GDM1 (cell line): ENCODE measurements at places on chromosomes 7 and 10.

DNA sequence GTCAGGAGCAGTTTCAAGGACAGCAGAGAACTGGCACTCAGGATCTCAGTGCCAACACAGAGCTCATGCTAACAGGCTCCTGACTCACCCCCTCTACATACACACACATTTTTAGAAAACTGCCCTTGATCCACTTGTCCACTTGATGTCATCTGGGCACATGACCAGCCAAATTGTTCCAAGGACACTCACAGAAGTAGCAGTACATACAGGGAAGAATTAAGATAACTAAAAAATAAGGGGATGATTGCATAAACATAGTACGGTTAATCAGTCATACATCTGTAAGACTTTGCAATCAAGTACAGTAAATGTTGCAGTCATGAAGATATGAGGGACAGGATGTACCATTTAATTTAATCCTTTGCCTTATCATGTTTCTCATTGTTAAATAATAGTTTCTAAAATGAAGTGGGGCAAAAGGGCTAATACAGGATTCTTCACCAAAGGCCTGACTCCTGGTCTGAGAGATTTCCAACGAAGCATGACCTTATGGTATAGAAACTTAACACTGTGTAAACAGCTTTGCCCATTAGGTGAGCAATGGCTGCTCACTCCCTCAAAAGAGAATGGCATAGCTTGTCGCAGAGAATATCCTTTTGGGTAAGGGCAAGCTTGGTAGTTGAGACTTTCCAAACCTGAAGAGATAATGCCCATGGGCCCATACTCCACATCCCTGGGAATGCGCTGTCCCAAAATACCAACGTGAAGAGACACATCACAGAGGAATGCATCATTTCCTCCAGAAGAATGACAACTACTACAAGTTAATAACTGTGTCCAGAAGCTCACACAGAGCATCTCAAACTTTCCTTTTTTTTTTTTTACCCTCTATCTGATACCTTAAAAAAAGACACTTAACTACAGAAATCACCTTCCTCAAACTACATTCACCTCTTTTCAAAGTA is 94.1 kb downstream of the ARMH3 start:
- DNase-seq = no peak

DNA sequence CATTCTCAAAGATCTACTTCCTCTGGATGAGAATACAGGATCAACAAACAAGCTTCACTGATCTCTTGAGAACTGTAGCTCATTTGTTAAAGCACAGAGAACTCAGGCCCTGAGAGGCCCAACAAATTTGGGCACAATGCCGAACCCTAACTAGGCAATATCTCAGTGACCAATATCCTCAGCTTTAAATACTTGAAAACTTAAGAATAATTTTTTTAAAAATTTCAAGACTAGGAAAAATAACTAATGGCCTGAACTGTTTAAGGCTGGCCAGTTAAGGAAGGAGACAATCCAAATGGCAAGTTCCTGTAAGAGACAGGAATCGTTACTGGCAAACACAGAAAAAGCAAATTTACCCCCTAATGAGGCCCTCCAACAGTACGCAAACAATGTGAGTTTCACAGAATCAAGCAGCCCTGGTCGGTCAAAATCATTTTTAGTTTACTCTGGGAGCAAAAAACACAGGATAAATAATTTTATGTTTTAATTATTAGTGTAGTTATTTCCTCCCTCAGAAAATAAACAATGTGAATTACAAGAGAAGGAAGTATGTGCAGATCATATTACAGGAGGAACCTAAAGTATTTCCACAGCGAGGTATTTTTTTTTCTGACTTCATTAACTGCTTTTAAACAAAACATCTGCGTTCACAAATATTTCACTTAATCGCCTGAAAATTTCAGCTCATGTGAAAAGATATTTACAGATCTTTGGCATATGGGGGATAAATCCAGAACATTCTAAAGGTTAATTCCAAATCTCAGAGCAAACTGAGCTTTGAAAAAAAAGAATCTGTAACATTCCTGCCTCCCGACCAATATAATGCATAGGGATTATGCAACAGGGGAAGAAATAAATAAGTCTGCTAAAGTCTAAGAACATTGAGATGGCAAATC is 39.5 kb downstream of the NT5C2 start:
- DNase-seq = no peak

- DNase-seq = no peak
Measured at GRCh38 chr7:131336956-131337355, 9.3 kb downstream of the MKLN1 start.

GRCh38 chr7:132575982-132576720 is at the start of gene PLXNA4:
Gene PLXNA4 (minus strand): TSS chr7:132576470. CDS start chr7:132508693, 67,777 bp downstream.
- DNase-seq = no peak

GRCh38 chr7:2374830-2375728 is 20.5 kb downstream of the EIF3B start:
- no peak for DNase-seq

- no peak for DNase-seq
Measured at GRCh38 chr7:6691103-6691502, 15.6 kb downstream of the ZNF12 start.
